ENCODE measurements at places on chromosomes 12 and 14.

- DNase-seq: no peak
Observed at GRCh38 chr12:24982250-24982649, 33.3 kb upstream of the BCAT1 start.

DNA sequence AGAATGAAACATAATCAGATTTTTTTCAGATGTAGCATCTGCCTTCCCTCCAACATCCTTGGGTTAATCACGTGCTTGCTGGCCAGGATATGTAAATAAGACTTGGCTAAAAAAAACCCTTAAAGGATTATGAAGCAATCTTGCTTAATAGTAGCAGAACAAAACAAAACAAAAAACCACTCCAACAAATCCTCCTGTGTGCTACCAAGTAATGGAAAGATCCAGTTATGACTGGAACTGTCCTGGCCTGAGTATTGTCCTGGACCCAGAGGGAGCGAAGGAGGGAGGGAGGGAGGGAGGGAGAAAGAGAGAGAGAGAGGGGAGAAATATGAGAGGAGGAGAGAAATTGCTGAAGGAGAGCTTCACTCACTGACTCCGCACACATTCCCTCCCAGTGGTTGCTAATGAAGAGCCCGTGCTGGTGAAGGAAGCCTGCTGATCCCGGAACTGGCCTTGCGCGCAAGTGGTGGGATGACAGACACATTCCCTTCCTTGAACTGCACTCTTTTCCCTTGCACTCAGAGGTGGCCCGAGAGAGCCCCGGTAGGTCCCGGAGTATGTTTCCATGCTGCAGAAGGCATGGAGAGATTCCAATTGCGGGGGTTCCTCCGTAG is 57.2 kb downstream of the HMGA2 start:
- peak; percentile 63 for DNase-seq

- no peak for DNase-seq
Observed at GRCh38 chr12:58458102-58458501, 462.2 kb downstream of the LRIG3 start.

- peak; percentile 69 for DNase-seq
Observed at GRCh38 chr12:6603095-6603567, 4.0 kb downstream of the CHD4 start.

- no peak for DNase-seq
Observed at GRCh38 chr14:74980398-74980730, 22.4 kb upstream of the EIF2B2 start.

DNA sequence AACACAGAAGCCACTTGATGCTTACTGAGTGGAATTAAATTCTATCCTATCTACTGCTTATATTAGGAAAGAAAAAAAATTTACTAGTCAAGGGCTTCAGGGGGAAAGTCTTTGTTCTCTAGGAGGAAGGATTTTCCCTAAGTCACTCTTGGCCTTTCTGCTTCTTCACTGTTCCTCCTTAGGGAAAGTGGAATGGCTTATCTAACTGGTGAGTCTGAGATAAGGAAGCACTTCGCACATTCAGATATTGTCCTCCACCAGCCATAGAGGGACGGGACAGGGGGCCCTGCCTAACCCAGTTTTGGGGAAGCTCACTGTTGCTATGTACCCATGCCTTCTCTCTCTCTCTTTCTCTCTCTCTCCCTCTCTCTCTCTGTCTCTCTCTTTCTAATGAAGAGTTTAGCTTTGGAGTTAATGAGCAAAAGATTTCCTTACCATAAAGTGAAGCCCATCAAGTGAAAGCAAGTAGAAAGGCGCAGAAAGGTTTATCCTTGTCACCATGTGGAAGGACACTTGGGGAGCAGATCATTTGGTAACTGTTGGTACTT is 450.6 kb downstream of the ZFP36L1 start:
- no peak for DNase-seq

- DNase-seq: no peak
Observed at GRCh38 chr14:88016768-88017167, 11.8 kb downstream of the GPR65 start.

DNA sequence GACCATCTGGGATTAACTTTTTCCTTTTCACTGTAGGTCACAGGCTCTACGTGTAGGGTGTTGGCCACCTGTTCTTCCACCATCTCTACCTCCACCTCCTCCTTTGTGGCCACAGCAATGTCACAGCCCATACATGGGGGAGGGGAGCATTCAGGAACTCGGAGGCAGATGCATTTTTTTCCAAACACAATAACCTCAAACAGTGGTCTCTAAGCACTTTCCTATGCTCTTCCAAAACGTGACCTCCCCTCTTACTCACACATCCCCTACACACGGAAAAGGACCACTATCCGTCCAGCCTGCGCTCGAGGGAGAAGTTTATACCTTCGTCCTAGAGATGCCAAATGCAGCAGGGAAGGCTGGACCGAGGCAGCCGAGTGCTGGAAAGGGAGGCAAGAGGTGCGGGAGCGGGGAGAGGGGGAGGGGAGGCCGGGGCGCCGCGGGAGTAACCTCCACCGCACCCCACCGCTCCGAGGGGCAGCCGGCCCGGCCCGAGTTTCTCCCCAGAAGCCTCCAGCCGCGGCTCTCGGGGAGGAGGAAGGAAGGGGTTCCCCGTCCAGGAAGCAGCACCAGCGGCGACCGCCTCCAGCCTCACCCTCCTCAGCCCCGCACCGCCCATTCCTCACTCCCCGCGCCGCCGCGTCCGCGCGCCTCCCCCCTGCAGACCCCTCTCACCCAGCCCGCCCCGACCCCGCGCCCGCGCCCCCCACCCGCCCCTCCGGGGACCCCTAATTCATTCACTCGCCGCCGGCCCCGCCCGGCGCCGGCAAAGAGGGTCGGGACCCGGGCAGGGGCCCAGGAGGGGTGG is 594 bp downstream of the KRAS start:
- DNase-seq: peak; percentile 66

GRCh38 chr12:122227341-122227740 is 1.5 kb upstream of the DIABLO start:
- DNase-seq: no peak

- DNase-seq: no peak
Observed at GRCh38 chr14:72958548-72958947, 32.3 kb downstream of the DCAF4 start.

DNA sequence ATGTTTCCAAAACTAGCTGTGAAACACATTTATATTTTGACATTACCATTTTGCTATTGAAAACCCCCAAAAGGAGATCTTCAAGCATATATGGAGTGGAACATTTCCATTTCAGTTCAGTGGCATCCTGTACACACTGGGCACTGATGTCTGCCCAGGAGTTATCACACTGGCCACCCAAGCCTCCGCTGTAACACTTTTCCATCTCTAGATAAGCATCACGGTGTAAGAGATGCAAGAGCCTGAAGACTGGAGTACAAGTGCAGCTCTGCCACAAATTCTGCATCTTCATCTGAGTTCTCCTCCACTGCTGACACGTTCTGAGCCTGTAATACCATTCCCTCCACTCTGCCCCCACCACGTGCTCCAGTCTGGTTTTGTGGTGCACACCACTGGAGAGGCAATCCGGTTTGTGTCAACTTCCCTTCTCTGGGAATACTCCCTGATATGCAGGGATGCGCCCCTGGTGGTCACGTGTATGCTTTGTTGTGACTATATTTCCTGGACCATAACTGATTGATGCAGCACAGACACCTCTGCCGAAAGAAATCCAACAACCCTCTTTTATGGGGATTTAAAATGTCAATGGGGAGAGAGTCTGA is 12.7 kb downstream of the SPTLC2 start:
- DNase-seq: no peak

GRCh38 chr12:122942637-122943036 is 23.6 kb downstream of the ABCB9 start:
- DNase-seq: no peak

GRCh38 chr14:37343307-37344094 is 145.8 kb downstream of the MIPOL1 start:
- DNase-seq: no peak

DNA sequence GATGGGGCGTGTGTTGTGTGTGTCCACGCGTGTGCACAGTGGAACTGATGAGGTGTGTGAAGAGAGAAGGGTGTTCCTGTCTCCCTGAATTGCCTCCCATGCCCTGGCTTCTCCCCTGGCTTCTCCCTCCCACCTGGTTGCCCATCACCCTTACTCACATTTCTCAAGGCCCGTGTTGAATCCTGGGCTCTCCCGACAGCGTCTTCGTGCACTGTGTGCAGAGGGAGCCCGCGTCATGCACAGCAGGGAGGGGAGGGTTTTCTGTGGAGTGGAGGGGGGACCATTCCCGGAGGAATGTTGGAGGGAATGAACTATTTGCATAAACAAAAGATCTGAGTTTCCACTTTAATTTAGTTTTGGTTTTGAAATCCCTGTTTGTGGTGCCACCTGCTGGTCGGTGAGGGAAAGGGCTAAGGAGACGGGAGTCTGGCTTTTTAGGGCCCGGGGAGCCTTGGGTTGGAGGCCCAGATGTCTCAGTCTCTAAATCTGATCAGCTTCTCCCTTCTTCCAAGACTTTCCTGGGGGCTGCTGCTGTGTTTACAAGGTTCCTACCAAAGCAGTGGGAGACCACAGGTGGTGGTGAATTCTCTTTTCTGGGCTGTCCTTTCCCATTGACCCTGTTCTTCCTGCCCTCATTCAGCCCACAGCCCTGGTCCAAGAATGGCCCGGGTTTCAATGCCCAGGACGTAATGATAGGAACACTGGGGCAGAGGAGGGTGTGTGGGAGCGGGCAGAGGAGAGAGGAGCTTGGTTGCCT is at the start of gene C1R:
Gene C1R, minus strand, starts transcription at position 217 of the 757 bp plus-strand sequence. Its CDS starts 57 bp downstream, at position 160.
- DNase-seq: peak; percentile 85

GRCh38 chr12:50928392-50928791 is 24.0 kb upstream of the HIGD1C start:
- DNase-seq: no peak

- DNase-seq: no peak
Observed at GRCh38 chr12:75721796-75722195, 210.4 kb upstream of the KRR1 start.

DNA sequence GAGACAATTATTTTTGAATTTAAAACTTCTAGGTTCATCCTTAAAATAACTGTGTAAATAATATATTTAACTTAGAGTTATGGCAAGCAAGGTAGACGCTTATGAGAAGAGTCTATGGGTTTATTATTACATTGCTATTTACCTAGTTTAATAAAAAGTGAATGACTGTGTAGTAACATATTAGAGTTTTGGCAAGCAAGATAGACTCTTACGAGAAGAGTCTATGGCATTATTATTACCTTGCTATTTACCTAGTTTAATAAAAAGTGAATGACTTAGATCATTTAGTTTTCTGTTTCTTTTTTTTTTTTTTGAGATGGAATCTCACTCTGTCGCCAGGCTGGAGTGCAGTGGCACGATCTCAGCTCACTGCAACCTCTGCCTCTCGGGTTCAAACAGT is 3.8 kb downstream of the RNF34 start:
- no peak for DNase-seq

- DNase-seq: no peak
Observed at GRCh38 chr12:117528538-117528937, 167.1 kb upstream of the NOS1 start.

- DNase-seq: peak; percentile 72
Observed at GRCh38 chr12:2183556-2184541, 131.1 kb downstream of the CACNA1C start.

- DNase-seq: no peak
Observed at GRCh38 chr12:58907391-58907790, 12.9 kb downstream of the LRIG3 start.
